Stimulated activated CD4-positive, alpha-beta T cell treated with anti-CD3 and anti-CD28 coated beads, Interleukin-1b, Interleukin-23, amount 100 ng/mL, for 24 hours (primary cell): ENCODE measurements at places on chromosomes 11 and 22.

GRCh38 chr22:38126928-38127668 is 16.6 kb upstream of the BAIAP2L2 start:
- DNase-seq: no peak

GRCh38 chr22:23205339-23206049 is 25.2 kb downstream of the BCR start:
- DNase-seq: no peak

DNA sequence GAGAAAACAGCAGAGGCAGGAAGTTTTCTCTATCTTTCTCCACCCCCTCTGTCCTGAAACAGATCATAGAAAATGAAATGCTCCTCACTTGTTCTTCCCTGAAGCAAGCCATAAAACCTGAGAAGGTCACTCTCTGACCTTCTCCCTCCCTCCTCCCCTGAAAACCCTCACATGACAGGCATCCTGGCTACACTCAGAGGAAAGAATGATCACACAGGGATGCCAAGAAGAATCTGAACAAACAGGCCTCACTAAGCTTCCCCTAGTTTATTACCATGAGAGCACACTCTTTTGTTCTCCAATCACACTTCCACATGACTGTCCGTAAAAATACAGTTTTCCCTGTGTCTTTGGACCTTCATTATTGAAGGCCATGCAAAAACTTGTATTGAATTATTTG is 300.1 kb downstream of the BUD13 start:
- DNase-seq: no peak

DNA sequence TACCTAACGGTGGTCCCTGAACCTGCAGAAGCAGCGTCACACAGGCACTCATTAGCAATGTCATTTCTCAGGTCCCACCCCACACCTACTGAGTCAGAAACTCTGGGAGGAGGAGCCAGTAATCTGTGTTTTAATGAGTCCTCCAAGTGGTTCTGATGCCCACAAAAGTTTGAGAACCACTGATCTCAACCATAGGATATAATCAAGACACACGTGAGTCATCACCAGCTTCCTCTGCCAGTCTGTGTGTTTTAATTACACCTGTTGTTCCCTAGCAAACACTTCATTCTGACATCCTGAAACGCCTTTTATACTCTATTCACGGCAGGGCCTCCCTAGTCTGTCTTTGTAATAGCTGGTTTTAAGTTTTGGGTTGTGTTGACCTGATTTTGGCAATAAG is 5.8 kb downstream of the TECTA start:
- no peak for DNase-seq

- DNase-seq: no peak
Measured at GRCh38 chr11:24585192-24585591, 88.3 kb downstream of the LUZP2 start.

GRCh38 chr22:46737976-46738646 is at the start of gene CERK:
CERK (minus strand) TSS chr22:46738252; CDS start chr22:46738148, 104 bp downstream.
- no peak for DNase-seq

DNA sequence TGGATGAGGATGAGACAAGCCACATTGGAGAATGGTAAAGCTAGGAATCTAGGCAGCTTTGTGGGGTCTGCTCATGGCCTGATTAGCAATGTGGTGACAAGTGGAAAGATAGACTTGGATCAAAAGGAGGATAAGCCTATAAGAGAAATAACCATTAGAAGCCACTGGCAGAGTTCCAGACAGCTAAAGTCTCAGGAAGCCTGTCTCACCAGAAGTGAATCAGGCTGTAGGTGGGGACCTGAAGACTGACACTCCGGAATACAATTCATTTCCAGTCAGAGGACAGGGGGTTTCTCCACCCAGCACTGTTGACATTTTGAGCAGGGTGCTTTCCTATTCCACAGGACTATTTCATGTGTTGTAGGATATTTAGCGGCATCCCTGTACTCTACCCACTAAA is 129.7 kb downstream of the ARHGAP42 start:
- DNase-seq: no peak

- no peak for DNase-seq
Measured at GRCh38 chr11:78467931-78468330, 50.3 kb upstream of the GAB2 start.

DNA sequence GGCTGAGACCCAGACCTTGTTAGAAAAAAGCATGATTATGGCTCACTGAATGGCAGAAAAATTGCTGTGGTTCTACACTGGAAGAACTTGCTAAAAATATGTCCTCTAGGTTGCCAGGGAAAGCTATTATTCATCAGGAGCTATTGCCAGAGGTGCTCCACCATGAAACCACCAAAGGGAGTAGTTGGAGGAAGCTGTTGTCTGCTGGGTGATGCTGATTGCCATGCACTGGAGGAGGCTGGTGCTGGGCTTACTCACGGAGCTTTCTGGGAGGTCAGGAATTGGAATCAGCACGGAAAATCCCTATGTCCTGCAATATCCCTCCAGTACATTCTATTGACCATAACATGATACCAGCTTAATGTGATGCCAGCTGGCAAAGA is 199.6 kb upstream of the ZBED5 start:
- no peak for DNase-seq

DNA sequence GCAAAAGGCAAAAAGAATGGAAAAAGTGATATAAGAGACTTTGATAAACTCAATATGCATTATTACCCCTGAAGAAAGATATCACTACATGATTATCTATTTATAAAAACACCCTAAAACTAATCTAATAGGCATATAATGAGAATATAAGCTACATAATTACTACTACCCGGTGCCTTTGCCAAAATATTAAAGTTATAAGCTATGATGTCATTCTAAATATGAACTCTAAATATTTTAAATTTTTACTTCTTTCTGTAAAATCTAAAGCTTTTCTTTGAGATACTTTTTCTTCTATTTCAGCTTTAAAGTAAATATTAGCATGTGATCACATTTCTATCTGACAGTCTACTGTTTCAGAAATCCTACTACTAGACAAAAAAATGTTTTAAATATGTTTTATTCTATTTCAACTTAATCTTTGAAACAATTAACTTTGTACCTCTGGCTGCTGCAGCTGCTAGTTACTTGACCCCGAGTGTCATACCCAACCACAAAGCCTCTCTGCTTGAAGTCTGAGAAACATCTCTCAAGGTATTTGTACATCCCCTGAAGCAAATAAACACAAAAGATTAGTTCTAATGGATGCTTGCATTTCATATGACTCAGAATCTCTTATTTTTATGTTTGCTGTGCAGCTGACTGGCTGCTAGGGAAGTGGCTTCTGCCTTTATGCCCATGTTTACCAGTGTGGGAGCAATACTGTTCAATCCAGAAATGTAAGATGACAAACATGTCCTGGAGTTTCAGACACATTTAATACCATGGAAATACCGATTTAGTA is 26.8 kb downstream of the PGM2L1 start:
- no peak for DNase-seq

DNA sequence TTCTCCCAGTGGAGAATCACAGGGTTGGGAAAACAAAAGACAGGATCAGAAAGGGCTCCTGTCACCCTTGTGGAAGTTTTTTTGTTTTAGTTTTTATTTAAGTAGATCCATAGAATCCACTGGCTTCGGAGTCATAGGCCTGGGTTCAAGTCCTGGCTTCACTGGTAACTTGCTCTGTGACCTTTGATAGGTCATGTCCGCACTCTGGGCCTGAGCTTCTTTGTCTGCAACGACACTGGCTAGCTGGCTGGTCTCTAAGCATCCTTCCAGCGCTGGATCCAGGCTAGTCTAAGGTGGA is 1.4 kb downstream of the ZFTA start:
- no peak for DNase-seq

DNA sequence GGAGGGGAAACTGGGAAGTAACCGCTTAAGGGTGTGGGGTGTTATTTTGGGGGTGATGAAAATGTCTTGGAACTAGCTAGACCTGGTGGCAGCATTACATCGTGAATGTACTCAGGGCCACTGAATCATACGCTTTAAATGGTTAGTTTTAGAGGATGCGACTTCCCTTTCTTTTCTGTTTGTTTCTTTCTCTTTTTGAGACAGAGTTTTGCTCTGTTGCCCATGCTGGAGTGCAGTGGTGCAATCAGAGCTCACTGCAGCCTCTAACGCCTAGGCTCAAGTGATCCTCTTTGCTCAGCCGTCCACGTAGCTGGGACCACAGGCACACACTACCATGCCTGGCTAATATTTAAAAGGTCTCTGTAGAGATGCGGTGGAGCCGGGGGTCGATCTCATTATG is 5.6 kb upstream of the MIAT start:
- no peak for DNase-seq
